CD4-positive, alpha-beta T cell treated with Interleukin-2 at 100 ng/mL for 4 hours (primary cell): ENCODE measurements at places on chromosomes 12 and 14.

DNA sequence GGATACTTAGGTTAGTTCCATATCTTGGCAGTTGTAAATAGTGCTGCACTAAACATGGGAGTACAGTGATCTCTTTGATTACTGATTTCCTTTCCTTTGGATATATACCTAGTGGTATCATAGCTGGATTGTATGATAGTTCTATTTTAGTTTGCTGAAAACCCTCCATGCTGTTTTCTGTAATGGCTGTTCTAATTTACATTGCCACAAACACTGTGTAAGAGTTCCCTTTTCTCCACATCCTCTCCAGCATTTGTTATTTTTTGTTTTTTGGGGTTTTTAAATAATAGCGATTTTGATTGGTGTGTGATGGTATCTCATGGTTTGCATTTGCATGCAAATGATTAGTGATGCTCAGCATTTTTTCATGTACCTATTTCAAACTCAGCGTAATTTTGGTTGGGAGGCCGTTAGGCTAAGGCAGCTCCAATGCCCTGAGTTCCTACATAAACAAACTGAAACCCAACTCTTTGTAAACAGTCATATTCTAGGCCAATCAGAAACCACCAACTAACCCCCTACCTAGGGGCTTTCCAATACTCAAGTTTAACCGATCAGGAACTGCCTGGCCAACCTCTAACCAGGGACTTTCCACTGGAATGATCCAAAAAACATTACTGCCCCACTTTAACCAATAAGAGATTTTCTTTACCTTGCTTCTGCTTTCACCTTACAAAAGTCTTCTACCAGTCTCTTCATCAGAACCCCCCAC is 171.6 kb downstream of the FBXL14 start:
- DNase-seq = peak; percentile 8

DNA sequence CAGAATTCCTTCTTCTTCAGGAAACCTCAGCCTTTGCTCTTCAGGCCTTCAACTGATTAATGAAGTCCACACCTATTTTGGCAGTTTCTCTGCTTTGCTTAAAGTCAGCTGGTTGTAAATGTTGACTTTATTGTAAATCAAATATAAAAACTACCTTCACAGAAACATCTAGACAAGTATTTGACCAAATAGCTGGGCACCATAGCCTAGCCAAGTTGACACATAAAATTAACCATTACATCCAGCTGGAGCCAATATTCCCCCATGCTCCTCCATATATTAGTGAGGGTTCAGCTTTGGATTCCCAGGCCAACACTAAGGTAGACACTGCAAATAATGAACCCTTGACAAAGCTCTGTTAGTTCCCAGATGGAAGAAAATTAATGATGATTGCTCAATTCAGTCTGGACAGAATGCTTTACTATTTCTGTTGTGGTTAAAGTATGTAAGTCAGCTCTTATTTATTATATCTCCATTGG is 125.5 kb downstream of the ZFP36L1 start:
- DNase-seq = no peak

GRCh38 chr12:20588042-20588441 is 107.1 kb upstream of the SLCO1C1 start:
- DNase-seq = no peak

GRCh38 chr12:91846466-91847055 is 299.1 kb downstream of the BTG1 start:
- DNase-seq = no peak

DNA sequence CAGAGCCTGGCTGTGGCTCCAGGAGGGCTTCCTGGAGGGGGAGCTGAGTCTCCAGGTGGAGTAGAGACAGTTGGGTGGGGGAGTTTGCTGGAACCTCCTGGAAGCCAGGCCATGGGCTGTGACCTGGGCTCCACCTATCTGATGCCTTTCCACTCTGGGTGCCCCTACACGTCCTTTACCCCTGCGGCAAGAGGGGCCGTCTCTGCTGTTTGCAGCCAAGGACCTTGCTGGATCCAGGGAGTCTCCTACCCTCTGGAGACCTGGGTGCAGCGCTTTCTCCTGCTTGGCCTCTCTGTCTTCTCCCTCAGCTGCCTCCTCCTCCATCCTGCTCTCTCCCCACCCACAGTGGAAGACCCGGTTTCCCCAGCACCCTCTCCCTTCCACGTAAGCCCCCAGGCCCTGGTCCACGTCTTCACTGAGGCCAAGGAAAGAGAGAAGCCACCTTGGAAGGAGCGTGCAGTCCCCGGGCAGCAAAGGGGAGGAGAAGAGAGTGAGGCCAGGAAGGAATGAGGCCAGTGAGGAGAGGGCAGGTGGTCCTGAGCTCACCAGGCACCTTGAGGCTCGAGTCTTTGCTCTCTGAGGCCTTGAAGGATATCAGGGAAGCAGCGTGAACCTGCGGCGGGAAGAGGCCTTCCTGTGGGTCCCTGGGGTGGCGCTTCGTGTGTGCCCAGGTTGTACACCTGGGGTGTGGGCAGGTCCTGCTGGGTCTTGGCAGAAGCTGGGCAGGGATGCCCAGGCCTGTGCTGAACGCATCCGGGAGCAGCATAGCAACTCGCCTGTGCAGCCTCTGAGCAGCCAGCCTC is 294.3 kb upstream of the RTL1 start:
- no peak for DNase-seq

GRCh38 chr12:106031761-106032622 is 106.8 kb downstream of the NUAK1 start:
- no peak for DNase-seq

DNA sequence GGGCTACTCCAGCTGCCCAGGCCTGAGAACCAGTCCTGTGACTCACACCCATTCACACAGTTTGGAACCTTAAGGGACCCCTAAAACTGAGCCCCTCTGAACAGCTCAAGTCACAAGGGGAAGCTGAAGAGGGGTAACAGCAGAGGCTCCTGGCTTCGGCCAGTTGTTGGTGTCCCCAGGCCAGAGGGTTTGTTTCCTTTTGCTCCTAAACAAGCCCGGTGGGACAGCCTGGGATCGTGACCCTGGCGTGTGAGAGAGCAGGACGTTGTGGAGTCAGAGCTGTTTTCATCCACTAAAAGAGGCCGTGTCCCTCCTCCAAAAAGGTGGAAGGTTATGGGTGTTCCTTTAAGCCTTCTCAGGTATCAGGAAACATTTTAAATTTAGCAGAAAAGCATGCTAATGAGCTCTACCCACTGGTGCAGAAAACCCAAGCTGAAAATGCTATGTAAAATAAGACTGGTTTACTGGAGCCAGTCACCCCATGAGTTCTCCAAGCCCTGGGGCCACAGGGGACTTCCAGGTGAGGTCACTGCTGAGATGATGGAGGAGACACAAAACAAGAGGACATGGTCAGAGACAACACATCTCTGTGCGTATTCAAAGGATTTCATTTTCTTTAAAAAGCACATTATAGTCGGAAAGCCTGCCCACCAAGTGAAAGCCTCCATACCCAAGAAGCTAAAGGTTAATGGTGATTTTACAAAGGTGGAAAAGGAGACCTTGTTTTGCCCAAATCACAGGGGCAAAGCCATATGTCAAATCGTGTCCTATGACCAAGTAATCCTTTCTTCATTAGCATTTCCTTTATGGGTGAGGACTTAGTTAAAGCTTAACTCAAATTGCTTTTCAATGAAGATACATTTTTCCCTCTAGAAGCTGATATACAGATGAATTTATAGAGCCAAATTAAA is 14.1 kb downstream of the PRKAB1 start:
- no peak for DNase-seq

- DNase-seq = no peak
Observed at GRCh38 chr14:59321626-59321949, 133.1 kb downstream of the DAAM1 start.

DNA sequence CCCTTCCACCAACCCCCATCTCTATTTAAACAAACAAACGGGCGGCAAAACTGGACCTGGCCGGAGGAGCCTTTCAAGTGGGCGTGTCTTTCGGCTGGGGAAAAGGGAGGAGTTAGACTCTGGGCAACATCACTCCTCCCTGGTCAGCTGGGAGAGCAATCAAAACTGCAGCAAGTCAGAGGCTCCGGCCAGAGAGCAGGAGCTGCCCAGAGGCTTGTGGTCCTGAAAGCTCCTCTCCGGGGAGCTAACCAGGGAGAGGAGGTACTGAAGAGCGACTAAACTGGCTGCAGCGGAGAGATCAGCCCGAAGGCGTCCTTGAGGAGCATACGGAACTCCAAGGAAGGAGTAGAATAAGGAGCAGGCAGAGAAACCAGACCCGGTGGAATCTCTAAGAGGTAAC is at the start of gene NEUROD4:
NEUROD4 (plus strand) TSS at position 191 of the 400 bp plus-strand sequence. CDS start 6,466 bp downstream, outside the sequence.
- no peak for DNase-seq

GRCh38 chr12:16348435-16349130 is 1.1 kb downstream of the MGST1 start:
- no peak for DNase-seq

- DNase-seq = no peak
Observed at GRCh38 chr14:46051796-46052195, 599.8 kb downstream of the RPL10L start.

DNA sequence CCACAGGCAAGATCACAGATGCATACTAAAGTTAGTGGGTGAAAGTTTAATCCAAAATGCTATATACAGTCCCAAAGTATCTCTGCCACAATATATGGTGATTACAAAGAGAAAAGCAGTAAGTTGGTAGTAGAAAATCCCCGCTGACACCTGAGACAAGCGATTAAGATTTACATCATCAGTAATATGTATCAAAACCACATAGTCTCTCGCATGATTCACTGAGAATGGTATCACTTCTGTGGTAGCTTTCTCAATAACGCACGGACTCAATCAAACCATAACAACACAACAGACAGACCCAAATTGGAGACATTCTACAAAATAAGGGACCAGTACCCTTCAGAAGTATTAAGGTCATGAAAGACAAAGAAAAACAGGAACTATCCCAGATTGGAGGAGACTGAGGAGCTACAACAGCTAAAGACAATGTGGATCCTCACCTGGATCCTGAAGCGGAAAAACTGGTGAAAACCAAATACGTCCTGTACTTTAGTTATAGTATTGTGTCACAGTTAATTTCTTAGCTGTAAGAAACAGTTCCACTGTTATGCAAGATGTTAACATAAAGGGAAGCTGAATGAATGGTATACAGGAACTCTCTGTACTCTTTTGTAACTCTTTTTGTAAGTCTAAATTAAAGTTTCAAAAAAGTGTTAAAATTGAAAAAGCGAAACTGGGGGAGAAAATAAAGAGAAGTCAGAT is 51.0 kb downstream of the SPTLC2 start:
- DNase-seq = no peak

GRCh38 chr14:75299059-75299458 is 20.4 kb downstream of the FOS start:
- DNase-seq = no peak

- DNase-seq = no peak
Observed at GRCh38 chr12:51028813-51029150, 2.6 kb upstream of the SLC11A2 start.

- no peak for DNase-seq
Observed at GRCh38 chr12:126869644-126870043, 1397.3 kb upstream of the TMEM132C start.
